ENCODE measurements at places on chromosomes 3 and 15.

- peak; percentile 70 for DNase-seq
Observed at GRCh38 chr3:14460342-14461005, 58.1 kb downstream of the SLC6A6 start.

- no peak for DNase-seq
Observed at GRCh38 chr15:85899927-85900326, 105.2 kb upstream of the KLHL25 start.

- no peak for DNase-seq
Observed at GRCh38 chr3:127157171-127157828, 35.6 kb upstream of the PRR23E start.

DNA sequence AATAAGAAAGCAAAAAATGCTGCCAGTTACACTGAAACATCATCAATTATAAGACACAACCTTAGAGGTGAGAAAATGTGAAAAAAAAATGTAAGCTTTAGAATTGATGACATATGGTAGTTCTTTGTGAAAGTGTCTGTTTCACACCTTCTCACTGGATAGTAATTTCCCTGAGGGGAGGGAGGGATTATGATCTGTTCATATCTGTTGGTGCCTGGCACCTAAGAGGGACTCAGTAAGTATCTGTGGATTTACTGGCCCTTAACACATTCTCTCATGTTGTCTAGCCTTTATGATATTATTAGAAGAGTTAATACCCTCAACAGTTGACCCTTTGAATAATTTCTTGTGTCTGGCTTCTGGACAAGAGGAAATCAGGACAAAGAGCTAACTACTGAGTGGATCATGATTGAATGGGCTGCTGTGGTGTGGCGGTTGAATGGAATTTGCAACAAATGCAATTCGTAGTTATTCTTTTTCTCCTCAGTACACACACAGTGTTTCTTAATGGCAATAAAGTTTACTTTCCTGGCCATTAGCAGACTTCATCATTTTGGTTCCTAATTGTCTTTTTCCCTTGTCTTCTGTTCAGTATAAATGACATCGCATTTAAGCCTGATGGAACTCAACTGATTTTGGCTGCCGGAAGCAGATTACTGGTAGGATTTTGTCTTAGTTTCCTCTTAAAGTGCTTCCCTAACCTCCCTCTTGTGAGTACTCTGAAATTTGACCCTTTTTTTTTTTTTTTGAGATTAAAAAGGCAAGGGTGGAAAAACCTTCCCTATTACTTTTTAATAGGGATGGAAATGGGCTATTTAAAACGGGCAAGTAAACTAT lies 9.5 kb downstream of the IFT122 start:
- DNase-seq: no peak

- DNase-seq: no peak
Observed at GRCh38 chr3:72754582-72754981, 93.7 kb downstream of the SHQ1 start.

GRCh38 chr3:28682121-28682520 lies 333.5 kb upstream of the AZI2 start:
- DNase-seq: no peak

- DNase-seq: no peak
Observed at GRCh38 chr3:128221328-128221727, 68.0 kb downstream of the EEFSEC start.

DNA sequence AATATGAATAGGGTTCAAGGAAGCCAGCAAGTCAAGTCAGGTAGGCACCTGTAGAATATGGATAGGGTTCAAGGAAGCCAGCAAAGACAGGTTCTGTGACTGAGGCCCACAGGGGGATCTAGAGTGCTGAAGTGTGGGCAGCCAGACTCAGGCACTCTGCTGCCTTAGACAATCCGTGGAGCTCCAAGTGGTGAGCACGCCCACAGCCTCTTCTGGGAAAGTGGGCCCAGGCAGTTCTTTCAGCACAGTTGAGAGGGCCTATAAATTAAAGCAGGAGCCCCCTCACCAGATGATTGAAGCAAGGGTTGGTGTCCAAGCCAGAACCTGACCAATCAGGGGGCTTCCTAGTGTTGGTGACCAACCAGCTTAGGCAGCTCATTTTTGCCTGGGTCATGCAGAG lies 51.0 kb downstream of the ANP32A start:
- no peak for DNase-seq

DNA sequence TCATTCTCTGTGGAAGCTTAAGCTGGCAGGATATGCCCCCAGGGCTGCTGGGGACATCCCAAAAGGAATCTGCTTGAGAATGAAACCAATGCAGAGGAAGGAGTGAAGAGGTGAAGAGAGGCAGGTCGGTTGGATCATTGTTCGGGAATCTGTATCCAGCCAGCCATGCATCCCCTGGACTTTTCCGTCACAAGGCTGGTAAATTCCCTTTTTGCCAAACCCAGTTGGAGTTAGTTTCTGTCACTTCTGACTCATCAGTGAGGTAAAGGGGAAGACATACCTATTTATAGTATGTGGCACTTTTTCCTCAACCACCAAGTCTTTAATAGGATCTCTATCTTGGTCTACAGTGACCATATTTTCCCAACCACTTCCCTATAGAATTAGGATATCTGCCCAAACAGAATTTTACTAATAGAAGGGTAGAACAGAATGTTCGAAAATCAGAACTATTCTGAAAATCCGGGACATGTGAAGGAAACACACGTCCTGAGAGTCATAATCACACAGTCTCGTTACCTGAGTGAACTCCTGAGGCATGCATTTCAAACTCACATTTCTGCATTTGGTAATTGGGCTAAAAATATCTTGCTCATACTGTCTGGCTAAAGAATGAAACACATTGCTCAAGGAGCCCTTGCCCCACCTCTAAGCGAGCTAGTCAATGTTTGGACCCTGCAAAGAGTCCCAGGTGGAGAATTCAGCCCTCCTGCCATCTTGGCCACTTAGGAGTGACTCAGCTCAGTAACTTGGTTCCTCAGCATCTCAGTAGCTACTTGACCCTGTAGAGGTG lies 289.7 kb upstream of the ADAMTS9 start:
- DNase-seq: no peak

GRCh38 chr3:58627941-58628340 lies 38.6 kb downstream of the FAM3D start:
- no peak for DNase-seq
